ENCODE measurements at places on chromosomes 13 and 19.

DNA sequence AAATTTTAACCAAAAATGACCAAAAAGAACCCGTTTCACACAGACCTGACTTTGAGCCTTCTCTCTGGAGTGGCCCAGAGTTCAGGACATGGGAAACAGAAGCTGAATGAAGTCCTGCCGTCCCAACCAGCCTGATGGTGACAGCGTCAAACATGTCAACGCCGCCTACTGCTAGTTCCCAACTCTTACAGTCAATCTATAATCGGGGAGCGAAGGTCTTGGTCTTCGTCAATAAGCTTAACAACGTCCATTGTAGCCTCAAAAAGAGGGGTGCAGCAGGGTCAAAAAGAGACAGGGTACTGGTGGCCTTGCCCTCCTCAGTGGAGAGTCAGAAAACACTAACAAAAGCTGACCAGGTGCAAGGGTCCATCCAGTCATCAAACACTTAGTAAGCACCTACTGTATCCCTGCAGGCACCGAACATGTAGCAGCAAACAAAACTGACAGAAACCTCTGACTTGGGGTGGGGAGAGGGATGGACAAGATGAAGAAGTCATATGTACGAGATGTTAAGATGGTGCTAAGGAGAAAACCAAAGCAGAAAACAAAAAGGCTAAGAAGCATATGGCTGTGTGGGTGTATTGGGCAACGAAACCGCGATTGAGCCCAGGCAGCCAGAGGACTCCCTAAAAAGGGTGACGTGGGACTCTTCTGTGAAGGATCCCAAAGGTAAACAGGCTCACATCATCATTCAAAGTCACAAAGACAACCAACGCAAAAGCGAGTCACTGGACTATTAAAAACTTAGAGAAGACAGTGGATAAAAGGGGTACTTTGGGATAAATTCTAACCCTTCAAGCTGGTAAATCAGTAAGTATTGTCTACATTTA lies 12.0 kb downstream of the MLLT1 start:
- no peak for DNase-seq

GRCh38 chr19:42311657-42312056 lies 1.5 kb upstream of the TMEM145 start:
- DNase-seq = no peak

DNA sequence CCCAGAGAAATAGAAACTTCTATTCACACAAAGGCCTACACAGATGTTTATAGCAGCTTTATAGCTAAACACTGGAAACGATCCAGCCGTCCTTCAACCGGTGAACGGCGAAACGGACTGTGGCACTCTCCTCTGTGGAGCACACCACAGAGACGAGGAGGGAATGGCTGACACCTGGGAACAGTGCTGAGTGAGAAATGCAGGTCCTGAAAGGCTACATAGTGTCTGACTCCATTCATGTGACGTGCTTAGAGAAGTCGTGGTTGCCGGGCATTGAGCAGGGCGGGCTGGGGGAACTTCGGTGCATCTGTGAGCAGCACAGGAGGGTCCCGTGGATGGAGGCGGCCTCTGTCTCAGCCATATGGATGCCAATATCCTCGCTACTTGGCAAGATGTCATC lies 3.1 kb upstream of the GRK1 start:
- no peak for DNase-seq

DNA sequence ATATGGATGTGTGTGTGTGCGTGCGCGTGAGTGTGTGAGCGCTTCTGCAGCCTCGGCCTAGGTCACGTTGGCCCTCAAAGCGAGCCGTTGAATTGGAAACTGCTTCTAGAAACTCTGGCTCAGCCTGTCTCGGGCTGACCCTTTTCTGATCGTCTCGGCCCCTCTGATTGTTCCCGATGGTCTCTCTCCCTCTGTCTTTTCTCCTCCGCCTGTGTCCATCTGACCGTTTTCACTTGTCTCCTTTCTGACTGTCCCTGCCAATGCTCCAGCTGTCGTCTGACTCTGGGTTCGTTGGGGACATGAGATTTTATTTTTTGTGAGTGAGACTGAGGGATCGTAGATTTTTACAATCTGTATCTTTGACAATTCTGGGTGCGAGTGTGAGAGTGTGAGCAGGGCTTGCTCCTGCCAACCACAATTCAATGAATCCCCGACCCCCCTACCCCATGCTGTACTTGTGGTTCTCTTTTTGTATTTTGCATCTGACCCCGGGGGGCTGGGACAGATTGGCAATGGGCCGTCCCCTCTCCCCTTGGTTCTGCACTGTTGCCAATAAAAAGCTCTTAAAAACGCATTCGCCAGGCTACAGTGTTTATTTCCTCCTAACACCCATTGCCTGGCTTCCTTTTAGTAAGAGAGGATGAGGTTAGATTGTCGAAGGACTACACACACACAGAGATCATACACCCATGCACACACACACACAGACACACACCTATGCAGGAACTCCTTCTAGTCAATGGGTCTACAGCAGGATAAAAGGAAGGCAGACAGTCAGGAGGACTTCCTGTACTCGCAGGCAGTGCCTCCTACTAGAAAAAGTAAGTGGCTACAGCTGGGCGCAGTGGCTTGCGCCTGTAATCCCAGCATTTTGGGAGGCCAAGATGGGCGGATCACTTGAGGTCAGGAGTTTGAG lies 7.1 kb downstream of the FOSB start:
- no peak for DNase-seq

- DNase-seq = no peak
These were observed 13.1 kb downstream of the EPS15L1 start for GRCh38 chr19:16458391-16459341.

- DNase-seq = no peak
These were observed 322.0 kb upstream of the KLHL1 start for GRCh38 chr13:70430256-70430655.

- no peak for DNase-seq
These were observed 3.9 kb upstream of the B9D2 start for GRCh38 chr19:41367848-41368301.

DNA sequence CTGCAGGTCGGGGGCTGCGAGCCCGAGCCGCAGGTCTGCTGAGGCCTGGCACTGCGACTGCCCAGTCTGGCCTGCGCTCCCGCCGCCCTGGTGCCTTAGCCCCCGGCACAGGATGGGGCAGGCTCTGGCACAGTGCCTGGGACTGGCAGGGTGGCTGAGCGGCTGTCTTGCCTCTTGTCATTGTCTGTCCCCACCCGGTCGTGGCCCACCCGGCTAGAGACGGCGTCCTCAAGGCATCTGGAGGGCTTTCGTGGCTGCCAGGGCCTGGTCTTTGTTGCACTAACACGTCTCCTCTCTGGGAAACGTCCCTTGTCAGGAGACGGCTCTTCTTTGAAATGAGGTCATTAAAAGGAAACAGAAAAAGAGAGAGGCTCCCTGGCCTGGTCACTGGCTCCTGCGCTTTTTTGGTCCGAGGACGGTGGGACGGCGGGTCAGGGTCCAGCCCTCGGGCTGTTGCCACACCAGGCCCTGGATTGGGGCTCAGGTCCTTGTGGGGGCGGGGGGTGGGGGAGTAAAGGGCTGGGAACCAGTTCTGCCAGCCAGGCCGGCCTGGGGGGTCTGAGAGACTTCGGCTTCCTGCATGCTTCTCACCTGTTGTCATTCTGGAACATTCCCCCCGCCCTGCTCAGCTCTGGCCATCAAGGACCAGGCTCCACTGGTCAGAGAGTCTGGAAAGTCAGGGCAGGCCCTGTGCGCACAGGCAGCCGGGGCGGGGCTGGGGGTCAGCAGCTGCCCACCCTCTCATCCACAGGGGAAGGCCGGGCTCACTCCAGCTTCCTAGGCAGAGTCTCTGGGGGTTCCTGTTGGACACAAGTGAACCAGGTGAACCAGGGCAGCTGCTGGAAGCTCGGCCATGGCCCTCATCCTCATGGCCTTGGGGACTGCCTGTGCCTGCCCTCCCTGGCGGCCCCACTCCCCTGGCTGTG lies 6.2 kb upstream of the ZNF554 start:
- DNase-seq = no peak

DNA sequence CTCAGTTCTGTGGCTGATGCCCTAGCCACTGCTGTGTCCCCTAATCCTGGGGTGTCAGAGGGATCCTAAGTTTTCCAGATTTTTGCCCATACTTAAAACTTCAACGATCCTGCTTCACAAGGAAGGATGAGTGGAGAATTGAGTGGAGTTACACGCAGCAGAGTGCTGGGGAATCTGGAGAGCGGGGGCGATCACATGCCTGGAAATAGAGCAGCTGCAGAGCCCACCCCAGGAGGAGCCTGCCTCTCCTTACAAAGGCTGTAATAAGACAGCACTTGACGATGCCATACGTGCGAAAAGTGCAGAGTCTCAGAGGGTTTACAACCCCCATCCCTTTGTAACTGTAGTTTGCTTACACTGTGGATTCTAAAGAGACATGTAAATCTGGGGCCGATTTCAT lies 40.6 kb downstream of the SUGP2 start:
- DNase-seq = no peak

- DNase-seq = peak; percentile 71
These were observed 19.3 kb upstream of the RASA3 start for GRCh38 chr13:114151565-114152284.

- peak; percentile 42 for DNase-seq
These were observed 90.5 kb upstream of the ANKRD10 start for GRCh38 chr13:111005364-111005763.

- DNase-seq = peak; percentile 55
These were observed 5.0 kb downstream of the ZSCAN5A start for GRCh38 chr19:56309511-56310185.

- DNase-seq = no peak
These were observed 448.9 kb downstream of the UQCRFS1 start for GRCh38 chr19:28764066-28764465.

DNA sequence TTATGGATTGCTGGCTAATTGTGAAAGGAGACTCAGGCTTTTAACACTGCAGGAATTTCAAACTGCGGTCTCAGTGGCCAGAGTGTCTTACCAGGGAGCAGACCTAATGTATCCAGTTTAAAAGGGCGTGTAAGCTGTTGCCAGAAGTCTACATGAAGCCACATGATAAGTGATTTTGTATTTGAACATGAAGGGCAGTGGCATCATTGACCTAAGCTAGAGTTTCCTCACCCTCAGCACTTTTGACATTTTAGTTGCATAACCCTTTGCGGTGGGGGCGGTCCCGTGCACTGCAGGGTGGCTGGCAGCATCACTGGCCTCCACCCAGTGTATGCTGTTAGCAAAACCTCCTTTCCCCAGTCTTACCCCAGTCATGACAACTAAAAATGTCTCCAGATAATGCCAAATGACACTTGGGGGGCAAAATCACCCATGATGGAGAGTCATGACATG lies 23.7 kb upstream of the GPR18 start:
- DNase-seq = no peak

DNA sequence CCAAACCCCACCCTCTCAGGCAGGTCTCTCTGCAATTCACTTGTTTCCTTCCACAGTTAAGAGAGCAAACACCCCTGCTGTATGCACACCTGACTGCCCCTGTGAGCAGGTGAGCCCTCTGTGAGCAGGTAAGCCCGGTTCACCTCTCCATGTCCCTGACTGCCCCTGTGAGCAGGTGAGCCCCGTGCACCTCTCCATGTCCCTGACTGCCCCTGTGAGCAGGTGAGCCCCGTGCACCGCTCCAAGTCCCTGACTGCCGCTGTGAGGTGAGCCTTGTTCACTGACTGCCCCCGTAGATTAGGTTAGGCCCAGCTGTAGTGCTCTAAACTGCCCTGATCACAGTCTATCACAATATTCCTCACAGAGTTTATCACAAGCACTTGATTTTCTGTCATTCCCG lies 29.2 kb downstream of the TMTC4 start:
- DNase-seq = no peak

DNA sequence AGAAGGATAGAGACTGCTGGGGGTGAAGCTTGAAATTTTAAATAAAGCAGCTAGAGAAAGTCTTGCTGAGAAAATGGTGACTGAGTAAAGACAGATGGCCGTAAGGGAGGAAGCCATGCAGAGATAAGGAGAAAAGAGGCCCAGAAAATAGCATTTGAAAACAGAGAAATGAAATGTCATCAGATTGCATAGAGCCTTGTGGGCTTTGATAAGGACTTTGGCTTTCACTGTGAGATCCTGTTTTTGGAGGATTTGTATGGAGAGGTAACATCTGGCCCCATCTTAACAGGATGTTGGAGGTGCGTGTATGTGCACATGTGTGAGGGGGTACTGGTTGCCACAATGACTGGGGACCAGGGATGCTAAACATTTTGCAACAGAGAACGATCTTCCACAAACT lies 19.5 kb upstream of the ATP8A2 start:
- DNase-seq = no peak

GRCh38 chr13:25377244-25377962 lies 5.6 kb downstream of the ATP8A2 start:
- DNase-seq = no peak

DNA sequence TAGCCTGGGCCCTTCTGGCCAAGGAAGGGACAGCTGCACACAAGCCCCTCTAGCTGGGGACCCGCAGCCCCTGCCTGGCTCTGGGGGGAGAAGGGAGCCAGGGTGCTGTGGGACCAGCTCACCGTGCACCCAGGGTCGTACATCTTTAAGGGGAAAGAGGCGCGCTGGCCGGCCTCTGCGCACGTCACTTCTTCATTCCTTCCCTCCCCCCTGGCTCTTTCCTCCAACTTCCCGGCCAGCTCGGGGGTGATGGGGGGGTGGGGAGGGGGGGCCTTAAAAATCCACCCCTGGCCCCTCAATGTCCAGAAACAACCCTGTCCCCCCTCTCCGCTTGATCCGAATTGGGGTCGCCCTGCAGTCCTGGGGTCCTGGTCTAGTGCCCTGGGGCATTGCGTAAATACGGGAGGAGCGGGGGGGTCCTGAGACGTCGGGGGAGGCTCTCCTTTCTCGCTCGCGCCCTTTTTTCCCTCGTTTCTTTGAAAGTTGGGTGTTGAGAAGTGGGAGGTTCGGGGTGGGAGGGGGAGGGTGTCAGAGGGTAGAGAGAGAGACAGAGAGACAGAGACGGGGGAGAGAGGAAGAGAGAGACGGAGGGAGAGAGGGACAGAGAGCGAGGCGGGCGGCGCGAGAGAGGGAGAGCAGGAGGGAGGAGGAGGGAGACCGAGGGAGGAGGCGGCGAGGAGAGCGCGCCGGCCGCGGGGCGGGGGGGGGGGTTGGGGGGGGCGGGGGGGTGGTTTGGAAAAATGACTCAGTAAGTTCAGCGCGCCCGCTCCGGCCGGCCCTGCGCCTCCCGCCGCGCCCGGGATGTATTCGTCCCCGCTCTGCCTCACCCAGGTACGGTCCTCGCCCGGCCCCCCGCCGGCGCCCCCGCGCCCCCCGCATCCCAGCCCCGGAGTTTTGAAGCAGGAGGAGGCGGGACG lies at the start of gene NFIC:
TSS of gene NFIC (plus strand) at position 748 of the 917 bp plus-strand sequence. CDS start at position 802, 54 bp downstream.
- no peak for DNase-seq

GRCh38 chr19:52542984-52543664 lies 15.7 kb downstream of the ZNF808 start:
- no peak for DNase-seq

- no peak for DNase-seq
These were observed 550 bp downstream of the ZNF383 start for GRCh38 chr19:37218592-37218935.

- no peak for DNase-seq
These were observed 29.3 kb downstream of the STARD13 start for GRCh38 chr13:33256148-33256840.

DNA sequence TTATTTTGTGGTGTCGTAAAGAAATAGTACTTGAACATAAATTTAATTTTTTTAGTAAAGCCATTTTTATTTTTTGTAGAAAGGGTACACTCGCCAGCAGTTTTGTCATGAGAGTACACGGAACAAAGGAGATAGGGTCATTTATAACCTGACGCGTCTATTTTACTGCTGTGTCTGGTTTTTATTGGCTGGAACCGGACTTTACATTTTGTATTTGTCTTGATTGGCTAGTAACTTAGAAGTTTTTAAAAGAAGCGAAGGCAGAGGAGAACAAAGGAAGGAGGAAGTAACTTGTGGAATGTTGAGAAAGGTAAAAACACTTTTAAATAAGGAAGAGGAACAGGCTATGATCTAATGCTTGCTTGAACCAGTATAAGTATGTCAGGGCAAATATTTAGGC lies 43.5 kb downstream of the TRPM4 start:
- no peak for DNase-seq

GRCh38 chr19:6735181-6735911 lies 2.0 kb downstream of the GPR108 start:
- DNase-seq = no peak
